ENCODE measurements at places on chromosomes 6 and 20.

DNA sequence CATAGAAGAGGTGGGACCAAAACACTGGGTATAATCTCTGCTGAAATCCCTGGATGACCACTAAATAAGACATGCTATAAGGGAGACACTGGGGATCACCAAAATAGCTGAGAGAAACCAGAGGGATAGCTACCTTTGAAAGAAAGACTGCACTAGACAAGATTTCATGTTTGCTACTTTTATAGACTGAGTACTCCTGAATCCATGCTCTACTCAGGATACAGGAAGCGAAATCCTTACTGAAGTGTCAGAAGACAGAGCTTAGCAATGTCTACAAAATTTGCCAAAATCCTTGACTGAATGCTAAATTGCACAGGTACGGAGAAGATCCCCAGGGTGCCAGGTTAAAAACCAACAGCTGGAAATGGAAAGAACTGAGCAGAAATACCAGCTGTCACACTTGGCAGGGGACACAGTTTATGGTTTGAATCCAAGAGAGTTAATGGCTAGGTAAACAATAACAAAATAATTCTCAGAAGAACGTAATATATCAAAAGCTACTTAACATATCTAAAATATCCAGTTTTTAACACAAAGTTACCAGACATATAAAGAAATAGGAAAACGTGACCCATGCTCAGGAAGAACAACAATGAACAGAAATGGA is 125.4 kb downstream of the MAN1A1 start:
- DNase-seq, result no peak

GRCh38 chr20:53804920-53805894 is 211.6 kb upstream of the ZNF217 start:
- no peak for DNase-seq

- no peak for DNase-seq
These were observed 48.9 kb downstream of the ZFAND3 start for GRCh38 chr6:37868447-37868825.

DNA sequence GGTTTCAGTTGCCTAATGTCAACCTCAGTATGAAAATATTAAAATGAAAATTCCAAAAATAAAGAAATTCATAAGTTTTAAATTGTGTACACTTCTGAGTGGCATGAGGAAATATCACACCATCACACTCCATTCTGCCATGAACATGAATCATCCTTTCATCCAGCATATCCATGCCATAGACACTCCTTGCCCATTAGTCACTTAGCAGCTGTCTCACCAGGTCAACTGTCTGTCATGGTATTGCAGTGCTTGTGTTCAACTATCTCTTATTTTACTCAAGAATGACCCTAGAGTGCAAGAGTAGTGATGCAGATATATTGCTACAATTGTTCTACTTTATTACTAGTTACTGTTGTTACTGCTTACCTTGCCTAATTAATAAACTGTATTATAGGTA is 712.4 kb downstream of the EPHA7 start:
- DNase-seq, result no peak

- DNase-seq, result no peak
These were observed 13.6 kb downstream of the GINS1 start for GRCh38 chr20:25421102-25421501.
